ENCODE measurements at places on chromosomes 3 and 15.

GRCh38 chr3:145370870-145371269, 790.1 kb downstream of the PLOD2 start:
- DNase-seq = no peak

- DNase-seq = no peak
Measured at GRCh38 chr15:50134524-50135024, 15.5 kb upstream of the ATP8B4 start.

- no peak for DNase-seq
Measured at GRCh38 chr3:23747841-23748240, 57.9 kb upstream of the UBE2E1 start.

- no peak for DNase-seq
Measured at GRCh38 chr3:30480587-30480986, 125.8 kb upstream of the TGFBR2 start.

GRCh38 chr3:149494759-149495580, 20.5 kb downstream of the TM4SF4 start:
- no peak for DNase-seq

DNA sequence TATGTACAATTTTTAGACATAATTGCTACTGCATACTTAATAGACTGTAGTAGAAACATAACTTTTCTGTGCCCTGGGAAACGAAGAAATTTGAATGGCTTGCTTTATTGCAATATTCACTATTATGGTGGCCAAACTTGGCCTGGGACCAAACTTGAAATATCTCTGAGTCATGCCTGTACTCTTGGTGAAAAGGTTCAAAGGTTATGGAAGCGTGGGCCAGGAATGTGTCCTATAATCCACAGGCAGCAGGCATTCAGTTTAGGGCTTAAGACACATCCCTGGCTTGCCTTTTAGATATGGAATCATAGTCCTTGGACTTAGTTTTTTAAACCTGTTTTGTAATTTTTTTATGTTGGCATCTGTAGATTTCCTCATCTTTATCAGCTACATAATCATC, 124.3 kb downstream of the LRIG1 start:
- no peak for DNase-seq

DNA sequence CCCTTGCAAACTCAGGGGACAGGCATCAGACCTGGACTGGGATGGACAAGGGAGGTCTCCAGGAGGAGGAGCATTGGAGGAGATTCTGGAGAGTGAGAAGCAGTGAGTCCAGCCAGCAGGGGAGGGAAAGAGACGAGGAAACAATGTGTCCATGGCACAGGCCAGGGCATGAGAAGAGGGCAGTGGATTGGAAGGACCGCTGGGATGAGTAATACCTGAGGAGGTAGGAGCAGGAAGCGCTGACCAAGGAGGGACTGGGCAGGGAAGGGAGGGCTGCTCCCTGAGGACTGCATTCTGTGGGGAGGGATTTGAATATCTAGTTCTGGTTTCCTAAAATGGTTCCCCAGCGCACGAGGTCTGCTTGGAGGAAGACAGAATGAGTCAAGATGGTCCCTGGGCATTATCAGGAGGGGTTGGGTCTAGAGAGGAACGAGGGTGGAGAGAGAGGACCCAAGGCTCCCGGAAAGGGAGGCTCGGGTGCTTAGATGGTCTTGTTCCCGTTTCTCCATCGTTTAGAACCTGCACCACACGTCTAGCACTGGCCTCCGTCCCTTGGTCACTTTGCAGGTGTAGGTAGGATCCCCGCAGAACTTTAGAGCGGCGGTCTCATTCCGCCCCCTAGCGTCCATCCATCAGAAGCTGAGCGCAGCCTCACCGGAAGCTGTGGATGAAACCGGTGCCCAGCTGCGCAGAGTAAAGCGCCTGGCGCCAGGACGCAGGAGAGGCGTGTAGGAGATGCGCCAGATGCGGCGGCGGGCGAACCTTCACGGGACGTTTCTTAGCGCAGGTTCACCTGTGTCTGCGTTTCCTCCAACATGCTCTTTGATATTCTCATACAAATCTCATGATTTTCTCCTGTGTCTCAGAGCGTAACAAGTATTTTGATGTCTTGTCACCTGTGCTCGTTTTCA, 190.7 kb upstream of the NDN start:
- no peak for DNase-seq

- no peak for DNase-seq
Measured at GRCh38 chr15:23599053-23599452, 33.6 kb downstream of the MKRN3 start.

GRCh38 chr15:71011503-71012155, 103.6 kb upstream of the THSD4 start:
- DNase-seq = no peak

- no peak for DNase-seq
Measured at GRCh38 chr3:45753095-45753494, 43.2 kb downstream of the SLC6A20 start.

GRCh38 chr15:85727068-85727467, 67.7 kb downstream of the KLHL25 start:
- no peak for DNase-seq
